ENCODE measurements at places on chromosomes 5 and 9.

GRCh38 chr9:89439571-89439970 lies 58.3 kb downstream of the SEMA4D start:
- no peak for DNase-seq

- no peak for DNase-seq
These were observed 288.9 kb downstream of the CDK5RAP2 start for GRCh38 chr9:120291050-120291449.

DNA sequence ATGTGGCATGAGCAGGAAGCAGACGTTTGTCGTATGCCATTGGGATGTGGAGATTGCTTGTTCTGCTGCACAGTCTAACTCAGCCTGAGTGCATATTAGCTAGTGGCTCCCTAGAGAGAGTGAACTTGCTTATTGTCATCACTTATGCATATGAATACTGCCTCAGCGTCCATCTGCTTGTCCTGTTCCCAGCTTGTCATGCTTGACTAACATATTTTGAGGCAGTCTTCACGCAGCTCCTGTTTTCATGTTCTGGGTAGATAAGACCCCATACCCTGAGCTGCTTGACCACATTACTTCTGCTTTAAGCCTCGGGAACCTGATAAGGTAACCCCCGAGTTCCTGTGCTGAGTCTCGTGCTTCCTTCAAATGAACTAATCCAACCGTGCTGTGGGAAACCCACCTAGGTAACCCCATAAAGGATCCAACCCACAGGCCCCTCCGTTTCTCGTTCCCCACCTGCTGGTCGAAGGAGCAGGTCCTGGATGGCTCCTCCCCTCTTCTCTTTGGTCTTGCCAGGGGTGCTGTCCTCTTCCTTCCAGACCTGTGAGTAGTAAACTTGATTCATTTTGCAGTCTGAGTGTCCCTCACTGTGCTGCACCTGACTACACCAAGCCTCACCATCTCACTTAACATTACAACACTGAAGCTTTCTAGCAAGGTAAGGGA lies 25.0 kb downstream of the ANKRD33B start:
- DNase-seq, result no peak

DNA sequence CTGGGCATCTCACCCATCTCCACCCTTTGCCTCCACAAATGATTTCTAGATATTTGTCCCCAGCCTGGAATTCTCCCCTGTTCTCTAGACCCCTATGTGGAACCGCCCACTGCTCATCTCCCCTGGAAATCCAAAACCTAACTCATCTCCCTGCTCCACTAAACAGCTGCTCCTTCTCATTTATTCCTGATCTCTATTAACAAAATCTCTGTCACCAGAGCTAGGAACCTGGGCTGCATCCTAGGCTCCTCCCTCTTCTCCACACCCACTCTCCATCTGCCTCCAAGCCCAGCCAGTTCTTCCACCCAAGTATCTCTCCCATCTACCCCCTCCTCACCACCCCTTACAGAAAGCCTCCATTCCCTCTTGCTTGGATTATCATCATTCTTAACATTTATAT lies 24.0 kb upstream of the SYNPO start:
- DNase-seq, result no peak
